ENCODE measurements at places on chromosomes 2 and 18.

DNA sequence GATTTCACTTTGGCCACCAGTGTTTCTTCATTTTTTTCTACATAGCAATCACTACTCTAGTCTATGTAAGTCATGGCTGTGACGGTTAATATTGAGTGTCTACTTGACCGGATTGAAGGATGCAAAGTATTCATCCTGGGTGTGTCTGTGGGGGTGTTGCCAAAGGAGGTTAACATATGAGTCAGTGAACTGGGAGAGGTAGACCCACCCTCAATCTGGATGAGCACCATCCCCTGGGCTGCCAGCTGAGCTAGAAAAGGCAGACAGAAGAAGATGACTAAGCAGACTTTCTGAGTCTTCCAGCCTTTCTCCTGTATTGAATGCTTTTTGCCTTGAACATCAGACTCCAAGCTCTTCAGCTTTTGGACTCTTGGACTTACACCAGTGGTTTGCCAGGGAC, 265.0 kb upstream of the SLC8A1 start:
- DNase-seq: no peak

DNA sequence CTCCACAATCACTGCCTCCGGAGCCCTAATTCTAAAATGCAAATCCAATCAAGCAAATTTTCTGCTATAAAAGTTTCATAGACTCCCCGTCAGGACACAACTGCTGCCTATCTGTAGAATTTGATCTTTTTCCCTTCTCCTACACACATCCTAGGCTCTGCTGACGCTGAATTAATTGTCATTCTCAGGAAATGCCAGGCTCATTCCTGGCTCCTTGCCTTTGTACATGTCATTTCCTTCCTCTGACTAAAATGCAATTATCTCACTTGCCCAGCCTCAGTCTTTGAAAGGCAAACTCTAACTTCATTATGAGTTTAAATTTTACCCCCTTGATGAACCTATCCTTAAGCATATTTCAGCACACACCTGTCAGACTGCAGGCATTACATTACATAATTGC, 844.9 kb upstream of the CRIM1 start:
- DNase-seq: no peak

DNA sequence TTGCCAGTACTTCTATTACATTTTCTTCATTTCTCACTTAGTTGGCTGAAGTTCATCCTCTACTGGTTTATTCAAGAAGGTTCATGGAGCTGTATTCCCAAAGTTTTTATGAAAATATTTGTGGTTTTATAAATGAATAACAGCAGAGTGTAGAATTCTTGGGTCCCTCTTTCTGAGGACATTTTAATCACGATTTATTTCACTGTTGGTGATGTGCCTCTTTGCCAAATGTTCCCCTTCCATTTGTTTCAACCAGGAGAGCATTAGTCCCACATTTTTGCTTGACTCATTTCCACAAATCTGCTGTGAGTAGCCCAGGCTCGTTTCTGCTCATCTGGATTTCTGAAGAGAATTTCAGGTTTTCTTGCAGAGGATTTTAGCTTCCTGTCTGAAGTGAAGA, 20.8 kb downstream of the COPS7B start:
- DNase-seq: no peak

GRCh38 chr2:64700133-64700809, 46.6 kb upstream of the SERTAD2 start:
- DNase-seq: no peak

DNA sequence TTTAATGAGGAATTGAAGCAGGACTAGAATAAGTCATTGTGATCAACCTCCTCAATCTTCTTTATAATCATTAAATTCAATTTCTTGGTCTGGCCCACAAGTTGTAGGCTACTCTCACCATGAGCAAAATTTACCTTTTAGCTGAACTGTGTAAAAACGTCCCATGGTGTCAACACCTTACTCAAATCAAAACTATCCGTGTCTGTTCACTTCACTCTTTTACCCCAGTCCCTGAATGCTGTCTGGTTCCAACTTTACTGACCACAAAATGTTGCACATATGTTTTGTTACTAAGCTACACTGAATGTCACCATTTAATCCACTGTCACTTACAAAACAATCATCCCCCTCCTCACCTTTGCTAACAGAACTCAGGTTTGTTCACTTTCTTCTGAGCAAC, 951.6 kb upstream of the SLC39A10 start:
- DNase-seq: no peak

GRCh38 chr2:138218397-138218796, 254.1 kb downstream of the HNMT start:
- no peak for DNase-seq

DNA sequence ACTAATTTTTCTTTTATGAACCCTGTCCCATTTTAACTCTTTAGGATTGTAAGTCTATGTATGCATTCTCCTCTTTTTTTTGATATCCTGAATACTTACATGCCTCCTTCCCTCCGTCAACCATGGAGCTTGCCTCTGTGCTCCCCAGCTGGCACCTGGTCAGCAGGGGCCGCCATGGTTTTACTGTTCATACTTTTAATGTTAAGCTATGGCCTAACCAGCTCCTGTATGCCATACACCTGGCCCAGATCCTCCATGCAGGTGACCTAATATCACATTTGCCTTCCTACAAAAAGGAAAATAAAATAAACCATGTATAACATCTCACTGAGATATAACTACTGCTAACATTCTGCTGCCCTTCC, 283.1 kb upstream of the TRIB2 start:
- no peak for DNase-seq

Data from central memory CD8-positive, alpha-beta T cell (primary cell).